ENCODE measurements at places on chromosomes 1 and 21.

DNA sequence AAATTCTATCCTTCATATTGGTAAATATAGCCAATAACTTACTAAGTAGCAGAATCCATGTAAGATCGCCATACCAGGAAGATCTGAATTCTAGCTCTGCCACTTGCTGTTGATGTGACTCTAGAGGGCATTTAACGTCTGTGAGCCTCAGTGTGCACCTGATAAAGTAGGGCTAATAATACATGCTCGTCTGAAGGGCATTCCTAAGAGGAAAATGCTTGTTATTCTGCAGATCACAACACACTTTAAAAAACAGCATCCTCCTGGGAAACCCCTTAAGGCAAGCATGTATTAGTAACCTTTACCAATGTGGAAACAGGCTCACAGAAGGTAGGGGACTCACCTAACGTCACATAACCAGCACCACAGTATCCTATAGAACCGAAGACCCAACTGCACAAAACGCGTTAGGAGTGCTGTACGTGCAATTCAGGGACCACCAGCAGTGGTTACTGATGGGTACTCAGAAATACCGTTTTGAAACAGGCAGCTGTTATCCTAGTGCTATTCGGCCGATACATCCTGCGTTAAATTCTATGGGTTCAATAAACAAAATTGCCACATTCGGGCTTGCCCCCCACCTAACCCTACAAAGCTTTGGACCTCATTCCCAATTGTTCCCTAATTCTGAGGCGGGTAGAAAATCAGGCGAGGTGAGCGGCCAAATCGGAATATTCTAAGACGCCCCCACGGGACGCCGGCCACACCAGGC lies 758 bp downstream of the DEPDC1 start:
- no peak for DNase-seq

GRCh38 chr1:100452641-100453040 lies 85.3 kb upstream of the GPR88 start:
- no peak for DNase-seq

GRCh38 chr1:247300491-247301175 lies 31.0 kb downstream of the ZNF496 start:
- DNase-seq: no peak

- DNase-seq: no peak
Measured at GRCh38 chr1:54335755-54336108, 70.5 kb downstream of the SSBP3 start.

DNA sequence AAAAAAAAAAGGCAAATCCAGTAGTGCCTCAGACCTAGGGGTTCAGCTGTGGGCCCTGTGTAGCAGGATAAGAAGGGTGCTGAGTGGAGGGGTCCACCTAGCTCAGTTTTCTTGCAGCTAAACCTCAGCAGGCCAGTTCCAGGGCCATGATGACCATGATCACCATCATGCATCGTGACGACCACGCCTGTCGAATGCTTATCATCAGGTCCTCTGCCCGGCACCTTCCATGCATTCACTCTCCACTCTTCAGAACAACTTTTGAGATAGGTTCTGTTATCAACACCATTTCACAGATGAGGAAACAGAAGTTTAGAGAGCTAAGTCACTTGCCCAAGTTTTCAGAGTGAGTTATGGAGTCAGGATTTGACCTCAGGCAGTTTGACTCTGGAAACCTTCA lies 54.9 kb downstream of the ACBD3 start:
- no peak for DNase-seq

GRCh38 chr1:31934706-31935629 lies 3.2 kb downstream of the PTP4A2 start:
- DNase-seq: no peak

DNA sequence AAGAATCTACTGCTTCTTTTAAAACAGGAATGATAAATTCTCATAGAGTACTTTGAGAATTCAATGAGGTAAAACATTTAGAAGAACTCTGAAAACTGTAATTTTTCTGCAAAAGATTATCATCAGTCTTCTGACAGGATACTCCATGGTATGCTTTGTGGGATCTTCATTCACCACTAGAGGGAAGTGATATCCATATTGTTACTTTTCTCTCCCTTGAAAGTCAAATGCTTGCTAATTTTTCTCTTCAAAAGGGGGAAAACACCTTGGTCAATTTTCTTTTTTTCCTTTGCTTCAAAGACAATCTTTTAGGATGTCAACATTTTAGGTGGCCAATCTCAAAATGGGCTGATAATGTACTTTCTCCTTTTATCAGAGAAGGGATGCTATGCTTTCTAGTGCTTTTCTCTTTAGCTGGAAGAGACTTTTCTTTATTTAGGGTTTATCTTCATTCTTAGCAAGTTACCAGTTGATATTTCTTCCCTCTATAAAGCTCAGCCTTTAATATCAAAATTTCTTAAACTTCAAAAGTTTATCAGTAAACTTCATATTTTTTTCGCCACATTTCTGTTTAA lies 95.5 kb downstream of the NEGR1 start:
- DNase-seq: no peak

GRCh38 chr1:2050793-2051682 lies 827 bp downstream of the PRKCZ start:
- no peak for DNase-seq

- DNase-seq: no peak
Measured at GRCh38 chr1:222941425-222941824, 126.6 kb downstream of the DISP1 start.

GRCh38 chr1:200275415-200275814 lies 134.4 kb downstream of the ZNF281 start:
- DNase-seq: no peak

GRCh38 chr1:229164836-229165735 lies 105.8 kb upstream of the RAB4A start:
- DNase-seq: no peak
